MCF 10A (cell line): ENCODE measurements at places on chromosomes 16 and 17. TPM values are rescaled to one million over a fixed set of nuclear protein-coding genes. Genes with fewer than 3 reads are reported as not detected.
A peak's percentile ranks its signal among the peaks of the same experiment; 100 is the strongest.

- DNase-seq, result no peak
Measured at GRCh38 chr16:66360624-66361324, 5.7 kb upstream of the CDH5 start.

PRSS36 gene
- total RNA-seq, result 0.49 and 1.0 TPM in 2 replicates

- DNase-seq, result no peak
Measured at GRCh38 chr16:69607674-69608073, 41.9 kb downstream of the NFAT5 start.

- no peak for DNase-seq
Measured at GRCh38 chr16:50252874-50253513, 13.4 kb upstream of the ADCY7 start.

DNA sequence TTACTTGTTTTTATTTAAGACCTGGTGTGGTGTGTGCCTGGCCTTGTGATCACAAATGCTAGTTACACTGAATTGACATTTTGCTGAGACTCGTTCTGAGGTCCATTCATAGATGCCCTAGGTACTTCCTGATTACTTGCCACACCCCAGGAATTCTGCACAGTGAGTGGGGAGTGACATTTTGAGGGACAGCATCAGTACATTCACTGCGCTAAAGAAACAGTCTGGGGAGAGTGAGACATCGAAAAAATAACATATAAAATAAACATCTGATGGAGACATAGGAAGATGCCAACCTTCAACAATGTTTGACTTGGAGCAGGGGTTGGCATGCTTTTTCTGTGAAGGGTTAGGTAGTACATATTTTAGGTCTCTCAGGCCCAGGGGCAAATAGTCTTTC is 30.4 kb downstream of the ABCC1 start:
- DNase-seq, result no peak

- peak; percentile 86 for DNase-seq
Measured at GRCh38 chr17:30600060-30600829, 123.0 kb downstream of the GOSR1 start.

DNA sequence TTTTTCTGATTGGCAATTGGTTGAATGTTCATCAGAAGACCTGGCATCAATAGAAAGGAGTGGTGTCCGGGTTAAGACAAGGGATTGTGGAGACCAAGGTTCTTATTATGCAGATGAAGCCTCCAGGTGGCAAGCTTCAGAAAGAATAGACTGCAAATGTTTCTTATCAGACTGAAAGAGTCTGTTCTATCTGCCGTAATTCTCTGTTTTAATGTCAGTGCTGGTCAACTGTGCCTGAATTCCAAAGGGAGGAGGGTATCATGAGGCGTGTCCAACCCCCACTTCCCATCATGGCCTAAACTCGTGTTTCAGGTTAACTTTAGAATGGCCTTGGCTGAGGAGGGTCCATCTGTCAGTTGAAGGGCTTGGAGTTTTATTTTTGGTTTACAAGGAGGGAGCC is 60.4 kb upstream of the AKTIP start:
- DNase-seq, result no peak

DNA sequence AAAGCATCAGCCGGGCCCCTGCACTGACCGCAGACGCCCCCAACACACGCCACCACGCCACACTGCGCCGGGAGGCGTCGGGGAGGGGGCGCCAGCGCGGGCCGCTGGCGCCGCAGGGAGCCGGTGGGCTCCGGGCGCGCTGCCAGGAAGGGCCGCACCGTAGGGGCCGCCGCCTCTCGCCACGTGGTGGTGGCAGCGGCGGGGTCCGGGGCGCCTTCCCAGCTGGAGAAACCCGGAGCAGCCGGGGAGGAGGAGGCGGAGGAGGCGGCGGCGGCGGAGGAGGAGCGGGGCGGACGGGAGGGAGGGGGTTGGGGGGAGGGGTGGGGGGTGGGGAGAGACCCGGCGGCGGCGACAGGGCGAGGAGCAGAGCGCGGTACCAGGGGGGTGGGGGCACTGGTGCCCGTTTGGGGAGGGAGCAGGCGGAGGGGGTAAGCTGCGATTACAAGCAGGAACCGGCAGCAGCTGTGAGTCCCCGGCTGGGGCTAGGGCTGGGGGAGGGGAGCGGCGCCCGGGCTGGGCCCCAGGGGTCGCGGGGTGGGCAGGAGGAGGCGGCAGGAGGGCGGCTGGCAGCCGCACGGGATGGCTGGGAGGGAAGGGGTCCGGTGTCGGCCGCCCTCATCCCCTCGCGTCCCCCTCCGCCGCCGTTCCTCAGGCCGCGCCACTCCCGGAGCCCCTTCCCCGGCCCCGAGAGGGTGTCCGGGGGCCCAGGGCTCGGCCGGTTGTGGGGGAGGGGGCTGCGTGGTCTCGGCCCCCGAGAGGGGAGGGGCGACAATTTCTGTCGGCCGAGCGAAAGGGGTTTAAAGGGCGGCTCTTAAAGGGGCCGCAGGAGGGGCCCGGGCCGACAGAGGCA is at the start of gene TBKBP1:
TBKBP1 (plus strand) TSS at position 431 of the 850 bp plus-strand sequence. CDS start 1,952 bp downstream, outside the sequence.
- DNase-seq, result no peak
